ENCODE measurements at places on chromosomes 6 and 20.

GRCh38 chr6:144153260-144153659 is 2.9 kb downstream of the STX11 start:
- no peak for DNase-seq

- no peak for DNase-seq
These were observed 516.3 kb upstream of the CHD6 start for GRCh38 chr20:42134265-42135098.

DNA sequence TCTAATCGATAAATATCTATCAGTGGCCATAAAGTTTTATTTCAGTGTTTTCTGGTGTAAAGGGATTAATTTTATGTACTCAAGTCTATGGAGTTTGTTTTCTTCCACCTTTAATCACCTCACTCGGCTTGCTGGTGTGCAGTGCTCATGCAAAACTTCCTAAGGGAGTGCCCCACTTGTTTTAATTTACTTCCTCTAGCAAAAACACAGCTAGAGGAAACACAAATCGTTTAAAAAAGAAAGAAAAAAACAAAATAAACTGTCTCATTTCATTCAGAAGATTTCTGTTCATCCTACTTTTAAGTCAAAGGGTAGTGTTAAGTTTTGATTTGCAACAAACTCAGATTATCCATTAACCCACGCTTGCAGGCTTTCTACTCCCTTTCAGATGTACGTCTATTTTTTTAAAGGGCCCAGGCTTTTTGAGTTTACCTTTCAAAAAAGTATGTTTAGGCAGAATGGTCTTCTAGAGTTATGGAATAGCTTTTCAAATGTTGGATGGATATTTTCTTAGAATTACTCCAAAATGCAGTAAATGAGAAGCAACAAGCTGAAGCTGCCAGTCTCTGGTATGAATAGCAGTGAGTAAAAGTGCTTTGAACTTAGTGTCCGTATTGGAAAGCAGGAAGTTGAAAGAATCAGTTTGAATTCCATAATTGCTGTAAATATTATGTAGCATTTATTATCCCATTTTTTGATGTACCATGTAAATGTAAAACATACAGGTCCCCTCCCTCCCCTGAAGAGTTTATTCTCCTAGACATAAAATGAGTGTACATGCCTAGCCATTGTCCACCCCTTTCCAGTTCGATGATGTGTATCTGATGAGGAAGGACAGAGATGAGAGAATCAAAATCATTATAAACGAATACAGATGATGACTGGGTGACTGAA is 113.3 kb downstream of the SLC16A10 start:
- no peak for DNase-seq

DNA sequence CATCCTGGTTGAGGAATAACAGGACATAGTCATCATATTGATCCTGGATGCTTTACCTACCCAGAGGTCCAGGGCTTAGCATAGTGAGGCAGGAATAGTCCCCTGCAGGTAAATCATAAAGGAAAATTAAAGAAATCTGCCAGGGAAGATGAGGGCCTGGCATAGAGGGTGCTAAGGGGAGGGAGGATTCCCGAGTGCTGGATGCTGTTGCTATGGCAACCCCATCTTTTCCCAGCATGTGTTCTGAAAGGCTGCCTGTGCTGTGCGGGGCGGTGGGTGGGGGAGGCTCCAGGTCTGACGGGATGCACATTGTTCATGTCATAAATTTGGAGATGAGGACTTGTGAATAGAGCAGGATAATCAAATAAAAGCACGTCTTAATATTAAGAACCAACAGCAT is 212.6 kb upstream of the PCSK2 start:
- no peak for DNase-seq

GRCh38 chr6:163579111-163579879 is 164.8 kb downstream of the QKI start:
- DNase-seq = no peak

All from activated T-cell treated with anti-CD3 and anti-CD28 coated beads for 24 hours (primary cell).